ENCODE measurements at places on chromosomes 13 and 19.

GRCh38 chr13:34000955-34001354 lies 183.0 kb downstream of the RFC3 start:
- no peak for DNase-seq

- DNase-seq, result no peak
Observed at GRCh38 chr13:97256343-97256783, 34.2 kb downstream of the MBNL2 start.

GRCh38 chr19:47561440-47562057 lies 11.4 kb downstream of the ZNF541 start:
- no peak for DNase-seq

GRCh38 chr19:36032251-36033104 lies at the start of gene CLIP3:
Gene CLIP3 (minus strand): TSS chr19:36032873. CDS start chr19:36032357, 516 bp downstream.
- DNase-seq, result peak; percentile 47

- DNase-seq, result no peak
Observed at GRCh38 chr13:21557995-21558394, 46.0 kb downstream of the MICU2 start.

GRCh38 chr13:47226516-47226915 lies 329.7 kb upstream of the HTR2A start:
- DNase-seq, result no peak

DNA sequence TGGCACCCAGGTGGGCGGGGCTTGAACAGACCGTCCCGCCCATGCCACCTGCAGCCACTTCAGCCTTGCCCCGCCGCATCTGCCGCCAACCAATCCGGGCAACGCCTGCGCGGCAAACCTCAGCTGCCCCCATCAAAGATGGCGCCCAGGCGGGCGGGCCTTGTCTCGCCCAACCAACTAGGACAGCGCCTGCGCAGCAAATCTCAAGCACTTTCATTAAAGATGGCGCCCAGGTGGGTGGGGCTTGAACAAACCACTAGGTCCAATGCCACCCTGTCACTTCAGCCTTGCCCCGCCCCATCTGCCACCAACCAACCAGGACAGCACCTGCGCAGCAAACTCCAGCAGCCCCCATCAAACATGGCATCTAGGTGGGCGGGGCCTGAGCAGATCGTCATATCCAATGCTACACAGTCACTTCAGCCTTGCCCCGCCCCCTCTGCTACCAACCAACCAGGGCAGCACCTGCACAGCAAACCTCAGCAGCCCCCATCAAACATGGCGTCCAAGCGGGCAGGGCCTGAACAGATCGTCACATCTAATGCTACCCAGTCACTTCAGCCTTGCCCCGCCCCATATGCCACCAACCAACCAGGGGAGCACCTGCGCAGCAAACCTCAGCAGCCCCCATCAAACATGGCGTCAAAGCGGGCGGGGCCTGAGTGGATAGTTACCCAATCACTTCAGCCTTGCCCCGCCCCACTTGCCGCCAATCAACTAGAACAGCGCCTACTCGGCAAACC lies 1.4 kb downstream of the PEG3 start:
- no peak for DNase-seq

DNA sequence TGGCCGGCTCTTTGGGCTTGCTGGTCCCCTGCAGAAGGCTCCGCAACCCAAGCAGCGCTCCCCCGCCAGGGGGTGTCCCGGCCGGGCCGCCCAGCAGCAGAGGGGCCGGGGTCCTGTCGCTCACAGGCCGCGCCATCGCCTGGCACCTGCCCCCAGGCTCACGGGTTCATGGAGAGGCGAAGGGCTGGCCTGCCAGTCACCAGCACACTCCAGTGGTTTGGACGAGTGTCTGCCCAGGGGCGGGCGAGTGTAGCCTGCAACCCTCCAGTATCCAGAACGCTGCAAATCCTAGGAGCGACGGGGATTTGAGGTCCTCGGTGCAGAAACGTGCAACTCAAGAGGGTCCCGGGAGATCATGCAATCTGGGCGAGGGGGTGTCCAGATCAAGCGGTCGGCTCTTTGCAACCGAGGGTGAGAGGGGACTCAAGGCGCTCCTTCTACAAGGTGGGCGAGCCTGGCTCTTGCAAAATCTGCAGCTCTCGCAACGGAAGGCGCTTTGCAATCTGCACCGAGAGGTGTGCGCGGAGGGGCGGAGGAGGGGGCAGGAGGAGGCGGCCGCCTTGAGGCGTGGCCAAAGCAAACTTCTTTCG lies at the start of gene DBP:
DBP (minus strand) TSS at position 521 of the 590 bp plus-strand sequence; CDS start at position 136, 385 bp downstream.
- no peak for DNase-seq

- no peak for DNase-seq
Observed at GRCh38 chr13:113157929-113158747, at the start of gene PROZ. Gene PROZ (plus strand): TSS chr13:113158648. CDS start chr13:113158661, 13 bp downstream.

DNA sequence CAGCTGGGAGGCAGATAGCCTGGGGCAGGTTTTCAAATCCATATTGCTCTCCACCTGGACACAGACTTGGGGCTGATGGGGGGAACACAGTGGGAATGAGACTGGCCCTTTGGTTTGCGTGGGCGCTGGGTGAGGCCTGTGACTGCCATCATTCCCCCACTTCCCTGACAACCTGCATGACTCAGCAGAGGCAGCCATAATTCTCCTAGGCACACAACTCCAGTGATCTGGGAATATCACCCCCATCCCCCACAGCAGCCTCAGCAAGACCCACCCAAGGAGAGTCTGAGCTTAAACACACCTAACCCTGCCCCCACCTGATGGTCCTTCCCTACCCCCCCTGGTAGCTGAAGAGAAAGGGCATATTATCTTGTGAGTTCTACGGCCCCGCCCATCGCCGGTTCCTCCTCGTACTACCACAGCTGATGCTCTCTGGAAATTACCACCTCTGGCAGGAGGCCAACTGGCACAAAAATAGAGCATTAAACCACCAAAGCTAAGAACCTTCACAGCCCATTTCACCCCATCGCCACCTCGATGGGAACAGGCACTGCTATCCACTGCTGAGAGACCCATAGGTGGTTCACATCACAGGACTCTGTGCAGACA lies 71.0 kb downstream of the RNF17 start:
- DNase-seq, result no peak

GRCh38 chr13:25946321-25946720 lies 105.5 kb downstream of the SHISA2 start:
- DNase-seq, result no peak

DNA sequence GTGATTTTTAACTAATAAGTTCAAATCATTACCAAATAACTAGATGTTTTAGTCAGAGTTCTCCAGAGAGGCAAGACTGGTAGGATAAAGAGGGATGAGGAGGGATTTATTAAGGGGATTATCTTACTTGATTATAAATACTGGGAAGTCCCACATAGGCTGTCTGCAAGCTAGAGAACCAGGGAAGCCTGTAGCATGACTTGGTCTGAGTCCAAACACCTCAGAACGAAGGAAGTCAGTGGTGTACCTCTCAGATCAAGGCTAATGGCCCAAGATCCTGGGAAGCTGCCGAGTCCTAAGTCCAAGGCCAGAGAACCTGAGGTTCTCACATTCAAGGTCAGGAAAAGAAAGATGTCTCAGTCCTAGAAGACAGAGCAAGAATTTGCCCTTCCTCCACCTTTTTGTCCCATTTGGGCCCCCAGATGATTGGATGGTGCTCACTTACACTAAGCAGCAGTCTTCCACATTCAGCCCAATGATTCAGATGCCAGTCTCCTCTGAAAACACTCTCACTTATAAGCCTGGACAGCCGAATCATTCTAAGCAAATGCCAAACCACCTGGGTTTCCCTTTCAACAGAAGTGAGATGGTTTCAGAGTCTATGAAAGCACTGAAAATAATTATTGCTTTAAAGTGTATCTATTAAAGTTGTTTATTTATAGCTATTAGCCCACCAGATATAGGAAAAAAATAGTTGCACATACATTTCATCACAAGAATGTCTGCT lies 1599.2 kb downstream of the OLFM4 start:
- DNase-seq, result no peak

- DNase-seq, result no peak
Observed at GRCh38 chr13:55615081-55615480, 1525.6 kb upstream of the PRR20A start.

DNA sequence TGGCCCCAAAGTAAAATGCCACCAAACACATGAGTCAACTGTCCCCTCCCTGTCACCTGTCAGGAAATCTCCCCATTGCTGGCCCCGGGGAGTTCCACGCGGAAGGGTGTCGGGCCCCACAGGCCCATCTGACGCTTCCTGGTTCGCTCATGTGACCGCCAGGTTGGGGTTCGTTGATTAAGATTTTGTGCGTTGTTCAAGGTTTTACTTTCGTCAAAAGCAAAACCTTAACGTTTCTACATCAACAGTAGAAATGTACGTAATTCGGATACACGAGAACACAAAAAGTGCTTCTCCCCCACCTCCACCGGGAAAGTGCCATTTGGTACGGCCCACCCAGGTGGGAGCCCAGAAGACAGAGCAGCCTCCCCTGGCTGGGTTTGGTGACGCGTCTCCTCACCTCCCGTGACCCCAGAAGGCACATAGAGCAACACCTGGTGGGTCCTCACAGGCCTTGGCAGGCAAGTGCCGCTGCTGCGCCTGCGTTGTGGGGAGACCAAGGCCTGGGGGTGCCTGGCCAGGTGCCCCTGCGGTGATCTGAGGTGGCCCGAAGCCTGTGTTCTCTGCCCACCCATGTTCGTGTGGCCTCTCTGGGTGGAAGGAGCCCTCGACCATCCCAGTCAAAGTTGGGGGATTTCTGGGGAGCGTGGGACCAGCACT lies 161.6 kb downstream of the KDM4B start:
- DNase-seq, result peak; percentile 24
